ENCODE measurements at places on chromosomes 7 and 10.

DNA sequence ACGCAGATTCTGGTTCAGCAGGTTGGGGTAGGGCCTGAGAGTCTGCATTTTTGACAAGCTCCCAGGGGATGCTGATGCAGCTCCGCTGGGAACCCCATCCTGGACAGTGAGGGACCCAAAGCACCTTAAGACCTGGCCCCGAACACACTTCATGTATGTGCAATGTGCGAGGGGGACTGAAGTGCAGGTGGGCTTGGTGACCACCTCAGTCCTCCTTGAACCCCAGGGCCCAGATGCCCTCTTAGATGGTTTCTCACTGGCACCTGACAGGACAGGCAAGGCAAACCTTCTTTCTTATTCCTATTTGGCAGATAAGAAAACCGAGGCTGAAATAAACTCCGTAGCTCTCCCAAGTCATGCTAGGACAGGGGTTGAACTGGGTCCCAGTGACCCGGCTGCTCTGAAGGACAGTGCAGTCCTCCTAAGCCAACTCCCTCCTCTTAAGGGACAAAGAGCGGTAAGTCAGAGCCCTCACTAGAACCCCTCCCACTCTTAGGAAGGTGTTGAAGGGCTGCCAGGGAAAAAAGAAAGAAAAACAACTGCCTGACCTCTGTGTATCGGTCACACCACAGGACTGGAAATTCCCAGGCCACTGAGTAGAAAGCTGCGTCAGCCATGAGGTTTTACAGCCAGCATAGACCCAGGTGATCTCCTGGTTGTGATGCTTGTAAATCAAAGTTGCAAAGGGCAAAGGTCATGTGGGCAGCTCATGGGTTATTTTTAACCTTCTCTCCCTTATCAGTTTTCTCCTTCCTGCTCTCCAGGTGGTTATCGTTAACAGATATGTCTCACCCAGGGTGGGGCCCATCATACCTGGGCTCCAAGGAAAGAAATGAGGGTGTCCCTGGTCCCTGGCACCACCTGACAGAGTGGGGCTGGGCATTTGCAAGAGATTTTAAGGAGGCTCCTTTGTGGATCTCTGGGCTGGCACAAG lies 90.9 kb upstream of the SMNDC1 start:
- DNase-seq: peak; percentile 73

DNA sequence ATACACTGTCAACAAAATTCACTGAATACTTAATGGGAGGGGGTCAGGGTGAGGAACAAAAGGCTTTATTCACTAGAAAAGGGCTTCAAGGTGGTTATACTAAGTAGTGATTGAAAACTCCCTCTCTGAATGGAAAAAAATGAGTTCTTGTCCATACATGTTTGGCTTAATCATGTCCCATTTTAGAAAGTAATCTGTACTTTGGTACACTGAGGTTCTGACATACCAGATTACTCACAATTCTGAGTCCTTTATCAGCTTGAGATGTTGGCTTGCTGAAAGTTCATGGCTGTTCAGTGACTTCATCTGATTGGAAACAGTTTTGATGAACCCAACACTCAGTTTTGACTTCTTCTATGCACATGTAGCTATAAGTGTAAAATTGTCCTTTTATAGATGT lies 12.8 kb upstream of the NOBOX start:
- DNase-seq: no peak

- DNase-seq: peak; percentile 63
Observed at GRCh38 chr10:119199231-119199992, 8.0 kb upstream of the GRK5 start.

DNA sequence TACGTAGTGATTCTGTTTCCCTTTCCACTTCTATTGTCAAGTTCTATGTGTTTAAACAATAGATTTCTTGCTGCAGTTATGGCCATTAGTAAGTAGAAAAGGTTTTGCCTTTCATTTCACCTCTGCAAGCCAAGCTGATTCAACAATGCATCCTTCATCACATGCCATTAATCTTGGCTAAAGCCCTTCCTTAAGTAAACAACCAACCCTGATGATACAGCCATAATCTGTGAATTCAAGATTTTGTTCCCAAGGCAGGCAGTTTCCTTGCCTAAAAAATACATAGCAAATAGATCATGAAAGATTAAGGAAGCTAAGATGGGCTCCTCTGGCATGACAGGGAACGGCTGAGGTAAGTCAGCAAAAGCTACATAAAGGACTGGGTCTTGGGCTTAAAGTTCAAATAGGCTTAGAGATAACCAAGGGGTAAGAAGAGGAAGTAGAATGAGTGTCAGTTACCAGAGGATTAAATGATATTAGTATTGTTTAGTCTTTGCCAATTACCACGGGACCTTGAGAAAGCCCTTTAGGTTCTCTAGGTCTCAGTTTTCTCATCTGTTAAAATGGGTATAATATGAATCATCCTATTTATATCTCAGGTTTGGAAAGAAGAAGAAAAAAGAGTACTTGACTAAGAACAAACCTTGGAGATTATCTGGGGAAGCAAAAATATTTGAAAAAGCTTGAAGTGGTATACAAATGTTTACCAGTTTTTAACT lies 35.9 kb upstream of the ANK3 start:
- DNase-seq: no peak

DNA sequence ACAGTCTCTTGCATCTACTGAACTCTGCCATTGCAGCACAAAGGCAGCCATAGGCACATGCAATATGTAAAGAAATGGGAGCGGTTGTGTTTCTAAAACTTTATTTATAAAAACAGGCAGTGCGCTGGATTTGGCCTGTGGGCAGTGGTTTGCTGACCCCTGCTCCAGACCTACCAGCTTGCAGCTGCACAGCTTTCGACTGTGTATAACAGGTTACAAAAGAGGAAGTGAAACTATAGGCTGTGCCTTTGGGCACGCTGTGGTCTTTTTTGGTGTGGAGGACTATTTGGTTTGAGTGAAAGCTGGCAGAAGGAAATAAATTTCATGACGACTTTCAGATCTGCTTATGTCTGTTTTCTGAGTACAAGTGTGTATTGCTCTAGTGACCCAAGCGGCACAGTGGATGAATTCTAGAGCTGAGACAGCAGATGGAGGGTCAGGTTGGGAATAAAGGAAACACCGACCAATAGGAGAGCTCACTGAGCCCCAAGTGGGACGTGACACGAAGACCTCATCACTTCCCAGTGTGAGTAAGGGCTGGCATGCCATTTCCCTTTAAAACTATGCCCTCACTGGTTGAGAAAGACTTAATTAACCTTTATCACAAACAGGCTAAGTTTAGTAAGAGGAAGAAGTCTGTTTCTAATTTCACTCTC lies 152.7 kb downstream of the ANK3 start:
- peak; percentile 62 for DNase-seq

GRCh38 chr10:103560886-103561285 lies 67.4 kb downstream of the NEURL1 start:
- no peak for DNase-seq

GRCh38 chr10:62034096-62034640 lies 132.7 kb downstream of the ARID5B start:
- no peak for DNase-seq

GRCh38 chr7:150448789-150449147 lies 1.7 kb upstream of the GIMAP8 start:
- peak; percentile 87 for DNase-seq

DNA sequence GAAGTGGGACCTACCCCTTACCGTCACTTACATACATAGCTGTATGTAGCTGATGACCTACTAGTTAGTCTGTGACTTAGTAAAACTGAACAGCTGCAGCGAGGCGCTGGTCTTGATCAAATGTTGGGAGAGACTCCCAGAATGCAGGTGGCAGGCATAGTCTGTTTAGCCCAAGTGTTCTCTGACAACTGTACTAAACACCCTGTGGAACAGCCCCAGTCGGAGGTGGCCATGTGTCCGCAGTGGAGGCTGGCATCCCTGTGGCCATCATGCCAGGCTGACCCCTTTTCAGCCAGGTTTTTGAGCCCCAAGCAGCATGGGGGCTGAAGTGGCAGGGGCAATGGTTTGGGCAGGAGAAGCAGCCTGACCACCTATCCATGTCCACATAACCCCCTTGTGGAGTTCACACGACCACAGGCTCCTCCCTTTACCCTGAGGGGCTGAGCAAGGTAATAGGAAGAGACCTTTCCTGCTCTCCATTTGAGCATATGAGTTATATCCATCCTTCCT lies 7.2 kb downstream of the ADCY1 start:
- DNase-seq: no peak

- DNase-seq: no peak
Observed at GRCh38 chr10:26479766-26480492, 41.8 kb downstream of the APBB1IP start.

DNA sequence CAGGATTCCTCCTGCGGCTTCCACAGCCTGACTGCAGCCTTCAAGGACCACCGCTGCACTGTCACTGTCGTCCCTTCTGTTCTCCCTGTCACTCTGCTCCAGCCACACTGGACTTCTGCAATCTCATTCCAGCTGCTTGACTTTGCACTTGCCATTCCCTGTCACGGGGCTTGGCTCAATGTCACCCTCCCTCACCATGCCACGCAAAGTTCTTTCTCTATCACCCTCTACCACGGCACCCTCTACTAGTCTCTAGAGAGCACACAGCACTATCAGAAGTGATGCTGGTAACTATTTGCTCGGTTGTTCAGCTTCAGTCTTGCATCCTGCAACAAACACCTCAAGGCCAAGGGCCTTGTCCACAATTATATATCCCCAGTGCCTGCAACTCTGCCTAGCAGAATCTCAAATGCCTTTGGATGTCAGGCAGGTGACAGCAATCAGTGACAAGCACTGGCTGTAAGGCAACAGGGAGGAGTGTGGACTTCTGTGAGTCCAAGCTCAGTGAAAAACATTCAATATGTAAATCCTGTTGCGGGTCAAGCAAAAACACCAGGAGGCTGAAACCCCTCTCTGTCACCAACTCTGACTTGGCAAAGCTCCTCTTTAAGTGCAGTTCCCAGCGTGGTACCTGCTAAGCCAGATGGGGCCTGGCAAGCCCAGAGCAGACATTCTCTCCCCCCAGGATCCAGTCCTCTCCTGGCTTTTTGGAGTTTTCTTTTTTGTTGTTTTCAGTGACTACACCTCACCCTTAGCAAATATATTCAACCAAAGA lies 259.9 kb downstream of the FGFR2 start:
- DNase-seq: no peak

DNA sequence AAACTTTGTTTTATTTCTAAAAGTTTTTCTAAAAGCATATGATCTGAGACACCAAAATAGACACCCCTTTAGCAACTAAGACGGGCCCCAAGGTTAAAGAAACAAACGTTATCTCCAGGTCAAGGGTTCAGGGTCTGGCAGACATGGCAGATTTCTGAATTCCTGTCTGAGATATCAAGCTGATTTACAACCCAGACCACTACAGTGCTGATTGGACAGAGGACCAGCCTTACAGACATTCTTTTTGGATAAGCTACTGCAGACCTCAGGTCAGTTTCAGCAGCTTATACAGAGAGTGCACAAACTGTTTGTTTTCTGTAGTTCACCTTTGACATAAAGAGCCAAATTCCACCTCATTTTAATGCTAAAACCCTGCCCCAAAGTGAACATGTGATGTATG lies 34.8 kb downstream of the SVOPL start:
- no peak for DNase-seq

GRCh38 chr7:139713526-139714162 lies 64.2 kb downstream of the HIPK2 start:
- DNase-seq: no peak

DNA sequence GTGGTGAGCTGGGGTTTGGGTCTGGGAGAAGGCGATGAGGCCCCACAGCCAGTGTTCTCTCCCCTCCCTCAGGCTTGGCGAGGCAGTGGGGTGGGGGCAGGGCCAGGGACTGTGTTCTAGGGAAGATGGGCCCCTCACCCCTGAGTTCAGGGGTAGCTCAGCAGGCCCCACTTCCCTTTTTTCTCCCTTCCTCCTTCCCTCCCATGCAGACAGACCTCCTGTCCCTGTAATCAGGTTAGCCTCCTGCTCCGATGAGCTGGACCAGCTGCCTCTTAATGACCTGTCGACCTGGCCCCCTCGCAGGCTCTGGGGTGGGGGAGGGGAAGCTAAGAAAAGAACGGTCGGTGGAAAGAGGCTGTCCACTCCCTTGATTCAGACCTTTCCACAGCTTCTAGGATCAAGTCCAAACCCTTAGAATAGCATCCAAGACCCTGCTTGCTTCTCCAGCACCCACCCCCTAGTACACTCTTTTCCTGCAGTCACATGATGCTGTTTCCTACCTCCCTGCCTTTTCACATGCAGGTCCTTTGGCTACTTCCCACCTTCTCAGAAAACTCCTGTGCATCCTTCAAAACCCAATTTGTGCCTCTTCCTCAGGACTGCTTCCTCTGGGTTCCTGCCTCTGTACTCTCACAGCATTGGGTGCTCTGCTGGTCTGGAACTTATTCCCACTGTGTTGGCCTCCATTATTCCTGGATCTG lies 64.1 kb downstream of the ZMIZ1 start:
- DNase-seq: no peak

DNA sequence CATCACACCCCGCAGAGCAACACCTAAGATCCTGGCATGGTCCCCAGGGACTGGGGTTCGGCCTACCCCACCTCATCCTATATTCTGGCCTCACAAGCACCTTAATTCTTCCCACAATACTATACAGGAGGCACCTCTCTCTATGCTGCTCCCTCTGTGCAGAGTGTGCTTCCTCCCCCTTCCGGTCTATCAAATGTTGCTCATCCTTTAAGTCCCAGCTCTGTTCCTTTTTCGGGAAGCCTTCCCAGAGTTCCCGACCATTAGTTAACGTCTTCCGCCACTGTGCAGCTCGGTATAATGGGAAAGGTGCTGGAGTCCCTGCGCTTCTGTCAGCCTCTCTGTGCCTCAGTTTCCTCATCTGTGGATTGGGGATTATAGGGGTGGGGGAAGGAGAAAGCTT lies 21.8 kb downstream of the PALD1 start:
- DNase-seq: no peak

DNA sequence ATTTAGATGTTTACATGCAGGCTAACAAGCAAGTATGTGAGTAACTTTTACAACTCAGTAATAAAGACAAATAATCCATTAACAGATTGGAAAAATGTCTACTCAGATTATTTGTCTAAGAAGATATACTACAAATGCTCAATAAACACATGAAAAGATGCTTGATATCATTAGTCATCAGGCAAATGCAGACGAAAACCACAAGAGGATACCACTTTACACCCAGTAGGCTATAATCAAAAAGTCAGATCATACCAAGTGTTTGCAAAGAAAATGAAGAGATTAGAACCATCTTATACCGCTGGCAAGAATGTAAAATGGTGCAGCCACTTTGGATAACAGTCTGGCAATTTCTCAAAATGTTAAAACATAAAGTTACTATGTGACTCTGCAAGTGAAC lies 84.1 kb downstream of the MALSU1 start:
- no peak for DNase-seq

GRCh38 chr7:122532406-122533269 lies 166.3 kb downstream of the RNF133 start:
- DNase-seq: peak; percentile 2

DNA sequence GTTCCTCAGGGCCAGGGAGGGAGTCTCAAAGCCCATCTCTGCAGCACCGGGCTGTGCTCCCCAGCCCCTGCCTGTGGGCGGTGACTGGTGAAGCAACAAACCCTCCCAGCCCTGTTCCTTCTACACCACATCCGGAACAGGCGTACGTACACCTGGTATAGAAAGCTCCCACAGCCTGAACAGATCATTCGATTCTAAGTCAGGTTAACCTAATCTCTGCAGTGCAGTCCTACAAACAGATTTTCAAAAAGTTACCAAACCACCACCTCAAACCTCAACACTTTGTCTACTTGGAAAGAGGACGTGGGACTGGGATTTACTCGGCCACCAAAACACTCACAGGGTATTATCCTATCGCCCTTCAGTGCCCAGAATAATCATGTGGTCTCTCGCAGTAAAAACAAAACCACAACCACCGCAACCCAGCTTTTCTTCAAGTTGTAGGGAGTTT lies 238.4 kb downstream of the DIP2C start:
- peak; percentile 75 for DNase-seq

GRCh38 chr7:26423436-26423835 lies 131.8 kb downstream of the SNX10 start:
- DNase-seq: no peak

GRCh38 chr7:264541-265191 lies 25.3 kb upstream of the FOXL3 start:
- no peak for DNase-seq

All from GM13977 (cell line).